Activated naive CD8-positive, alpha-beta T cell treated with anti-CD3 and anti-CD28 coated beads for 36 hours (primary cell): ENCODE measurements at places on chromosomes 12 and 14.

DNA sequence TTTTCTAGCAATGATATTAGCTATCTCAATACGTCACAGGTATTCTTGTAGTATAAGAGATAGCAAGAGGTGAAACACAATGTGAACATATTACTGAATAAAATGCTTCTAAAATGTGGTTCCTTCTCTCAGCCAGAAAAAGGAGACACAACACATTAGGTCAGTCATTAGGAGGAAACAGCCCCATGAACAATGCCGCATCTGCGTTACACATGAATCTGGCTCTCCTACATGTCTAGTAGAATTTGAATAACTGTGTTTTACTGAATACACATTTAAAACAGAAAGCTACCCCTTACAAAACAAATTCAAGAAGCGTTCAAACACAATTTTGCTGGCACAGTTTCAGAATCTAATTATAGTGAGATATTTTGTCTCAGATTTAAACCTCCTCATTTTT lies 51.6 kb downstream of the EFCAB11 start:
- DNase-seq = no peak

GRCh38 chr12:128381946-128382345 lies 115.0 kb downstream of the TMEM132C start:
- no peak for DNase-seq

DNA sequence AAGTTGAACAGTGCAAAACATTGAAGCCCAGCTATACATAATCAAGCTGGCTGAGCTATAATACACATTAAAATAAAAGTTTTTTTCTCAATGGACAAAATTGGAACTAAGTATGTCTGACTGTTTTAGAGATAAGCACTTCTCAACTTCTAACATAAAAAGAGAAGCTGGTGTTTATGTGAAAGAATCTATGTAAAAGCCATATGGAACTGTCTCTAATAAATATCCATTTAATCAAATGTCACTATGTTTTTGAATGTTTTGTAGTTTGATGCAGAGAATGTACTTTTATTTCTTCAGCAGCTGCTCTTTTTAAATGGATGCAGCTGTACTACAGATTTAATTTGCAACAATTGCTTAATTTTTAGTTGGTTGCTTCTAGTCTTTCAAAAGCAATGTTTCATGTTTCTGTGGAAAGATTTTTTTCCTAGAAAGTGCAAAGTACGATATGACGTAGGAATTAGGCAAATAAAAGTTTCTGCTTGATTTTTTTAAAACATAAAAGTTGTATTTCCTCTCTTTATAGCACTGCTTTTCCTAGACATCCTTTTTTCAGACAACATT lies 114.2 kb downstream of the PDE3A start:
- no peak for DNase-seq

DNA sequence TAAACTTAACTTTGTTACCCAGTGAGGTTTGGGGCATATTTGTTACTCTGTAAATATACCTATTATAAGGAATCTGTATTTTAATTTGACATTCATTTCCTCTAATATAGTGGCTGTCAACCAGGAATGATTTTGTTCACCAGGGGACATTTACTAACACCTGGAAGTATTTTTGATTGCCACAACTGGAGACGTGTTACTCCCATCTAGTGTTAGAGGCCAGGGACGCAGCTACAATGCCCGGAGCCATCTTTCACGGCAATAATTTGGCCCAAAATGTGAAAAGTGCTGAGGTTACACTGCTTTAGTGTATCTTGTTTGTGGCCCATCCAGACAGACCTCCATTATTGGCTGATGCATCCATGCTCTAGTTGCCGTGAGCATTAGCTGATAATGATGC lies 881.3 kb upstream of the ATXN7L3B start:
- no peak for DNase-seq
